NCI-H1417 treated with DMSO at 0.1 percent for 48 hours (cell line): ENCODE measurements at places on chromosomes 16 and 17.
A peak's percentile ranks its signal among the peaks of the same experiment; 100 is the strongest.

- no peak for DNase-seq
Measured at GRCh38 chr16:29114574-29114973, 129.7 kb downstream of the LAT start.

- DNase-seq = no peak
Measured at GRCh38 chr16:54049591-54050458, 236.8 kb downstream of the IRX3 start.

DNA sequence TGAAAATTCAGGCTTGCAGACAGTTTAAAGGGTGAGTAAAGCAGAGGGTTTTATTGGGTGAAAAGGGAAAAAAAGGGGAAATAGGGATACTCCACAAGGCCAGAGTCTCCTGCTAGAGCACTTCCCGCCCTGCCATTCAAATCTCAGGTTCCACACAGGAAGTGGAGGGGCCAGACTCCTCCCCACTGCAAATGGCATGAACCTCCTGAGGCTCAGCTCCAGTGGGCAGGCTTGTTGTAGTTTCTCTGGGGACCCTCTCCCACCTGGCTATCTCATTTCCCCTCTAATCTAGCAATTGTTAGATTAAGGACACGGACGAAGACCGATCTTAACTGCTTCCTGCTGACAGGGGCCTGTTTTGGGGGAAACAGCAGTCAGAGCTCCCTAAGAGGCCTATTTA lies 43.4 kb downstream of the TAOK1 start:
- no peak for DNase-seq

DNA sequence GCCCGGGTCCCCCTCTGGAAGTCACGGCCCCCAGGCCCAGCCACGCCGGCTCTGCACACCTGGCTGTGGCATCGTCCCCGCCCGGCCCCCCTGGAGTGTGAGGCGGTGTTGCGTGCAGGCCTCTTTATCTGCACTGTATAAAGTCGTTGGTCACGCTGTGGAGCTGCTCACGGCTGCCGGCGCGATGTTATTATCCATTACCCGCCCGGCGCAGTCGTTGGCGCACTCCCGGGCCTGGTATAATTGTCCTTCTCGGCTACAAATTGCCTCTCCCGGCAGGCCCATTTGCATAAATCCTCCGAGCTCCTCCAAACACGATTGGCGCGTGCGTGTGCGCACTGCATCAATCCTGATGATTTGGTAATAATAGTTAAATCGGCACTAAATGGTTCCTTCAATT lies 57.8 kb downstream of the BAHCC1 start:
- DNase-seq = peak; percentile 57

GRCh38 chr17:83073389-83074063 lies 5.9 kb upstream of the METRNL start:
- no peak for DNase-seq

GRCh38 chr16:87305505-87306391 lies 11.4 kb downstream of the C16orf95 start:
- DNase-seq = no peak

DNA sequence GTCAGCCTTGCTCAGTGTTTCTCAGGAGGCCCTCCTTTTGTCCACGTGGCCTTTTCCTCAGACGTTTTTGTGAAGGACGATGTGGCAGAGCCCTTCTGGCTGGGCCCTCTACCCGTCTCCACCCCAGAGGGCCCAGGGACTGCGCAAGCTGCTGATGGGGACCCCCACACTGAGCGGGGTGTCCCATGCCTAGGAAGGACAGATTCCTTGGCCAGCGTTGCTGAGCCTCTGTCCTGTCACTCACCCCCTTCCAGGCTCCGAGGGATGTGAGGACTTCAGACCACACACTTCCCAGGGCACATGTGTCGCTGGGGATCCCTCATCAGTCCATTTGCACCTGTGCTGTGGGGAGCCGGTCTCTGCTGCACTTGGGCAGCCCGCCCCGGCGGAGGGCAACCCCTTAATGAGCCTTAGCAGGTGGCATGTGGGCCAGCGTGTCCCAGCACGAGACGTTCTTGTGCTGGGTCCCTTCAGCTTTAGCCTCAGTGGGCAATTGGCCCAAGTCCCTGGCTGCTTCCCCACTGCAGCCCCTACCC lies 48.3 kb downstream of the NT5M start:
- DNase-seq = no peak

DNA sequence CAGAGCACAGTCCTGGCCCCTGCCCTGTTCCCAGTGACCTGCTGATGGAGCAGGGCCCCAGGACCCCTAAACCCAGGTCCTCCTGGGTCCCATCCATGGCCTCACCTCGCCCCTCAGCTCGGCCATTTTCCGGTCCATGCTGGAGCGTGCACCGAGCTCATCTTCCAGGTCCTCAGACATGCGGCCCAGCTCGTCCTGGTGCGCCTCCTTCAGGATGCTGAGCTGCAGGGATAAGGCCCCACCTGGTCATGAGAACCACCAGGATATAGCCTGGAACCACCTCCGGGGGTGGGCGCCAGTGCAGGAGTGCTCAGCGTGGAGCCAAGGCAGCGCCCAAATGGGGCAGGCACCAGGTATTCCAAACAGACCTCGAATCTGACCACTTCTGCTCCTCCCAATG lies 17.9 kb downstream of the CCDC102A start:
- DNase-seq = no peak

GRCh38 chr16:86062271-86062965 lies 163.5 kb downstream of the IRF8 start:
- no peak for DNase-seq

GRCh38 chr16:46899443-46900143 lies 15.4 kb downstream of the GPT2 start:
- no peak for DNase-seq

DNA sequence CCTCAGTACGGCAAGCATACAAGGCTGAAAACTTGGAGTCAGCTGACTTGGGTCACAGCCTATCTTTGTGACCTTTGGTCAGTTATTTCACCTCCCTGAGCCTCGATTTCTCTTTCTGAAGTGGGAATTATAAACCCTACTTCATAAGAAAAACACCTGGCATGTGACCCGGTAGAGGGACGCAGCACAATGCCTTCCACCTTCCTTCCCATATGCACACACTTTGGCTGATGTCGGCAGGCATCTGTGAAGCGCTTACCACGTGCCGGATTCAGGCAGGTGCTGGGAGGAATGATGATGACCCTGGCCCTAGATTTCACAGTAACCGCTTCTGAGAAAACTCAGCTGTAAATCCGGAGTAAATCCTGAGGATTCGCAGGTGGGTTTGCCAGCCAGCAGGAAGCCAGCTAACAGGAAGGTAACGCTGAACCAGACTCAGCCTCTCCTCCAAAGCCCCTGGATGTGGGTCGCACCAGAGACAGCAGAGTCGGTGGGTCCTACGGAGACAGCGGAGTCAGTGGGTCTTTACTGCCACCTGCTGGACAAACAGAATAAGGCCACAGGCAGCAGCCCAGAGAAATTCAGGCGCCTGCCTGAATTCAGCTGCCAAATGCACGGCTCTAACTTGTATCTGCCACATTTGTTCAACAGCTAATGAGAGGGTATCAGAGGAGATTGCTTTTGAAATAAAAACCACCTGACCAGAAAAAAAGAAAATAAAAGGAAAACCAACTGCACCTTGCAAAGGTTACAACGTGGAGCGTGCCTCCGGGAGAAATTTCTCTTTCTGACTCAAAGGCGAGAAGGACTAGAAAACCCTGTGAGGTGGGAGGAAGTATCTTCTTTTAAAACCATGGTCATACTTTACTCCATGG lies 16.6 kb downstream of the COPRS start:
- DNase-seq = peak; percentile 14

DNA sequence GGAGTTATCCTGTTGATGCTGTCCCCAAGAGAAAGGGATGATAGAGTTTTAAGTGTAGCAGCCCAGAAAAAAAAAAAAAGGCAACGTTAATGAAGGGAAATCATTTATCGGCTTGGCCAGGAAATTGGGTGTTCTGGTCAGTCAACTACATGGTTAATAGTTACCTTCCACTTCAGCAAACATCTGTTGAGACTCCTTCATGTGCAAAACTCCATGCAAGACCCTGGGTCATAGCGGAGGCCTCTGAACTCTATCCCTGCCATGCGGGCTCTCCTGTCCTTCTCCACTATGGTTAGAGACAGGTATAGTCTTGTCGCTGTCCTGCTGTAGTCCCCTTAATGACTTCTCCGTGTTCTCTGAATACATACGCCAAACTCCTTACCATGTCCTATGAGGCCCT lies 3.5 kb upstream of the LYRM9 start:
- DNase-seq = no peak

GRCh38 chr16:24858219-24859041 lies 12.7 kb downstream of the SLC5A11 start:
- no peak for DNase-seq

- DNase-seq = no peak
Measured at GRCh38 chr17:55649957-55650597, 72.6 kb downstream of the TMEM100 start.

DNA sequence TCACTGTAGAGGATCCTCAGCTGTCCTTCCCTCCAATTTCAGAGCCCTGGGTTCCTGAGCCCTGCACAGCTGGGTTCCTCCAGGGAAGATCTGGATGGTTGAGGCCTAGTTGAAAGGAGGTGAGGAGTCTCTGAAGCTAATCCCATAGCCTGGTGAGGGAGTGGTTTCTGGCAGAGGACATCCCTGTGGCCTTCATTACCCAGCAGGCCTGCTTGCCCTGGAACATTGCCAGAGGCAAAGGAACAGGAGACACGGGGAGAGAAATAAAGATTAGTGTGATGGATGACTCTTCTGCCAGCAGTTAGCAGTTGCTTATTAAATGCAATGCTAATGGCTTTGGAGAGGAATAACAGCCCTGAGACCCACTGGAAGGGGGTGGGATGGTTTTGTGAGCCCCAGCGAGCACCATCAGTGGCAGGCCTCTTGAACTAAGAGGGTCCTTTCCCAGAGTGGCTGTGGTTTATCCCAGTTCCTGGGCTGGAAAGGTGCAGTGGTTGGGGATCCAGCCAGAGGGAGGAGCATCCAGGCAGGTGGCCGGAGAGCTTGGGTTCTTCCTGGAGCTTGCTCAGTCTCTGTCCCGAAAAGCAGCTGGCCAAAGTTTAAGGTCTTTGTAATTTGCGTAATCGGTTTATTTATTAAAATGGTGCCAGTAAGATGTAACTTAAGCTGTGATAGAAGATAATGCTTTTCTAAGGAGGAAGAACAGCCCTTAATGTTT lies 209.7 kb downstream of the CCDC182 start:
- DNase-seq = no peak

GRCh38 chr17:42111871-42112551 lies 503 bp downstream of the DHX58 start:
- no peak for DNase-seq

DNA sequence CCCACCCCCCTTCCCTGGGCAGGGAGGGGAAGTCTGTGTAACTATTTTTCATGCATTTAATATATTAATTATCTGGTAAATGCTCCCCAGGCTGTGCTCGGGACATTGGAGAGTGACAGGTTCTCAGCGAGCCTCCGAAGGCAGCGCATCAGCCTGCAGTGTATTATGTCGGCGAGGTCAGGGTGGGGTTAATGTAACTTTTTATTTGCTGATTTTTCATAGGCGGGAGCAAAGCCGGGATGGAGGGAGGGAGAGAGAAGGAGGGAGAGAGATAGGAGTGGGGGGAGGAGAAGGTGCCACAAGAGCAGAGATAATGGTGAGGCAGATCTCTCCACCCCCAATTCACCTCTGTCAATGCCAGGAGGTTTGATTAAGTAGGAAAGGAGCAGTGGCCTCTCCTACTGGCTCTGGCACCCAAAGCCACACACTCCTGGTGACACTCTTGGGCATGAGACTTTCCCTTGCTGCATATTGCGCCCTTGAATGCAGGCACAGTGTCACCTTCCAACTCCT lies 104.0 kb downstream of the MRM1 start:
- DNase-seq = no peak

DNA sequence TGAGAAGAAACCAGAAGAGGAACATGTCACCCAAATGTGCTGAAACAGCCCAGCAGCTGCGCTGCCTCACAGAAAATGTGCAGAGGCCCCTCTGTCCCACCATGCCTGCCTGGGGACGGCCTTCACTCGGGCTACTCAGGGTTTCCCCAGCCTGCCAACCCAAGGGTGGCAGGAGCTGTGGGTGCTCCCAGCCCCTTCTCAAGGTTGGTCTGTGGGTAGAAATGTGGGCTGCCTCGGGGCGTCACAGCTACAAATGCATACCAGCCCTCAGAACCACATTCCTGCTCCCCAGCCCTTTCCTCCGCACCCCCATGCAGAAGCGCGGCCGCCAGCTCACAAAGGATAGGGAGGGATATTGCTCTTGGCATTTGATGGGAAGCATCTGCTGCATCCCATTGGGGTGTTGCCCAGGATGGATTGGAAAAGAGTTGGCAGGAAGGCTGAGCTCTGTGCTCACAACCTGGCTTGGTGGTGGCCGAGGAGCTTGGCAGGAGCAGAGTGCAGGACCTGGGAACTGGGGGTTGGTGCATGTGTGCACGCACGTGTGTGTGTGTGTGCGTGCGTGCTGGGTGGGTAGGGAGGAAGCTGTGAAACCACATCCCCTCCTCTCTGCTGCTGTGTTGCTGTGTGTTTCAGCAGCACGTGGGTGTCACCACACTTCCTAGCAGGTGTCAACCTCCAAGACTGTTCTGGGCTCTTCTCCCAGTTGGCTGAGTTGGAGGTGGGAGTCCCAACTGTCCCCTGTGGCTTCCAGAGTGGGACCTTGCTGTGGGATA lies 304.4 kb downstream of the SEC14L1 start:
- DNase-seq = no peak

GRCh38 chr17:43998552-43998951 lies 5.9 kb upstream of the NAGS start:
- no peak for DNase-seq

- DNase-seq = no peak
Measured at GRCh38 chr16:27718201-27719105, 168.5 kb downstream of the KATNIP start.

- no peak for DNase-seq
Measured at GRCh38 chr17:76840443-76840767, 27.8 kb upstream of the MGAT5B start.

DNA sequence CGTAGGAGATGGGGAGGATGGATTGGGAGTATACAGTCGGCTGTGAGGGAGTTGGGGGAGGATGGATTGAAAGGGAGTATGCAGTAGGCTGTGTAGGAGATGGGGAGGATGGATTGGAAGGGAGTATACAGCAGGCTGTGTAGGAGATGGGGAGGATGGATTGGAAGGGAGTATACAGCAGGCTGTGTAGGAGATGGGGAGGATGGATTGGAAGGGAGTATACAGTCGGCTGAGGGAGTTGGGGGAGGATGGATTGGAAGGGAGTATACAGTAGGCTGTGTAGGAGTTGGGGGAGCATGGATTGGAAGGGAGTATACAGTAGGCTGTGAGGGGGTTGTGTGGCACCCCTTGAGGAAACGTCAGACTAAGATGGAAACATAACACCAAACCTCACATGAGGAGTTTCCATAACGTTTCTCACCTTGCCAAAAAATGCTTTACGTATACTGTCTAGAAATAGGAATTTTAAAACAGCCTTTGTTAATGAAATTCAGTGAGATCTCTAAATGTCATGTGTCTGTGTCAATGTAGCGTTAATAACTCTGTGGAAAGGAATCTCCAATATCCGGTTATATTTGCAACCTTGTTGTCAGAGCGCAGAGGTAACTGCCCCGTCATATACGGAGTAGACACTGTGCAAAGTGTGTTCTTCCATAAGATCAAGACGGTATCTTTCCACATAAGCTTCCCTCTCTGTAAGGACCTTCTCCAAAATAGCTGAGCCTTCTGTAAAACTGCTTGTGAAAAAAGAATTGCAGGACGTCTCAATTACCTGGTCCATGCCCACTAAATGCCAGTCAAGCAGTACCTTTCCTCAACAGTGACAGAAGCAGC lies 6.3 kb upstream of the VPS53 start:
- no peak for DNase-seq

GRCh38 chr17:45248132-45248957 lies 13.5 kb downstream of the SPATA32 start:
- no peak for DNase-seq

- DNase-seq = no peak
Measured at GRCh38 chr16:74607962-74608356, 1.0 kb upstream of the GLG1 start.

- DNase-seq = no peak
Measured at GRCh38 chr16:20621406-20621805, 45.2 kb upstream of the ACSM2B start.
